ENCODE measurements at places on chromosomes 1 and 21.

DNA sequence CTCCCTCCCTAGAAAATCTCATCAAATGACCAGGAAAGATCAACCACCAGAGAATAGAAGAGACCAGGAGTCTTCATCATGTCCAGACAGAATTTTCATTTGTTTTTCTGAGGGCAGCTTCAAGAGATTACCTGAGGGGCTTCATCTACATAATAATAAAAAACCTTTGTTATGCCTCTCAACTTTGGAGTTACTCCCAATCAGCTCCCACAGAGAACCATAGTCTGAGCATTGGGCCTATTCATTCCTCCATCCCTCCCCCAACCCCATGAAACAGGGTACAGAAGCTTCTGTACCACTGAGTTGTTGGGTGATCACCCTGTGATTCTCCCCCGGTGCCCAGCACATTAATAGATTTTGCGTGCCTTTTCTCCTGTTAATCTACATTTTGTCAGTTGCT lies 53.3 kb upstream of the PRRC2C start:
- no peak for ATAC-seq

GRCh38 chr1:9127395-9128165 lies 1.3 kb downstream of the GPR157 start:
- no peak for ATAC-seq

- no peak for ATAC-seq
These were observed 27.1 kb downstream of the LGR6 start for GRCh38 chr1:202220733-202221132.

GRCh38 chr1:99970713-99971255 lies 988 bp downstream of the SLC35A3 start:
- ATAC-seq: no peak

DNA sequence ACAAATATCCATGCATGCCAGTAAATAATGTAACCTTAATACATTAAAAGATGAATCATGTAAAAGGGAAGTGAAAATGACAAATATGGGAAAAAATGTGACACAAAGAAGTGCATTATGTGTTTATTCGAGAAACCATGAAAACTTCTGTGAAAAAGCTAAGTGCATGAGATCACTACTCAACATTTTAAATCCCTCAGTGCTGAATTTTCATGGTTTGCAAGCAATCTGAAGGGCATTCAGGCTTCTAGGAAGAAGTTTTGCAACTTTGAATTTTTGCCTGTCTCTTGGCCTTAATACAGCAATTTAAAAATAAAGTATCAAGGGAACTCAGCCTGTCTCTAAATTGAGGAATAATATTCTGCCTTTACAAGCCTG lies 78.2 kb downstream of the MAP3K7CL start:
- peak; percentile 75 for ATAC-seq

- no peak for ATAC-seq
These were observed 78.3 kb downstream of the NCAM2 start for GRCh38 chr21:21076491-21076890.

GRCh38 chr1:116574581-116575291 lies 3.9 kb upstream of the CD58 start:
- ATAC-seq: peak; percentile 14

DNA sequence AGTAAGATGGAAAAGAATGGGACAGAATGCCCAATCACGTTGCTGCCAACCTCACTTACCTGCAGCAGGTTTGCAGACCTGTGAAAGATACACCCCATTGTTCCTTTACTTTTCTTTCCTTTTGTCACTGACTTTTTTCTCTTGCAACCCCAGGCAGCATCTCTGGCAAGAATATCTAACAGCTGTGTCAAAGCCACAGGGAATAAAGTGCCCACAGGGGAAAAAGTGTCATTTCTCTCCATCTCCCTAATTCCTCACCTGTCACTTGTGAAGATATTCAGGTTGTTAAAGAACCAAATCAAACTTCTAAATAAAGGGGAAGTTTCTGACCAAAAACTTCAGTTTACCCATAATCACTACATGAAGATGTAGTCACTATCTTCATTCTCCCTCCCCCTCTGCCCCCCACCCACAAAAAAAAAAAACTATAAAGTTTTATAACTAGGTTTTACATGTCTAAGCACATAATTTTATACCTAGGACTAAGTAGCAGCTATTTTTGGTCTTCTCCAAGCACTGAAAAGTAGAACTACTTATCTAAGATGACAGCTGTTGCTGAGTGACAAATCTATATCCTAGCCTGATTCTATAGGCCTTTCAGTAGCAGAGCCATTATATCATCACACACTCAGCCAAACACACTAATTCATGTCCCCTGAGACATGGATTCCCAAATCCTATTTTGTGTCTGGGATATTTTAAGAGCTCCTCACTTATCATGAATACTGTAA lies 54.9 kb downstream of the TBX15 start:
- no peak for ATAC-seq

- peak; percentile 95 for ATAC-seq
These were observed 66.5 kb downstream of the SH3BGR start for GRCh38 chr21:39518055-39518846.

DNA sequence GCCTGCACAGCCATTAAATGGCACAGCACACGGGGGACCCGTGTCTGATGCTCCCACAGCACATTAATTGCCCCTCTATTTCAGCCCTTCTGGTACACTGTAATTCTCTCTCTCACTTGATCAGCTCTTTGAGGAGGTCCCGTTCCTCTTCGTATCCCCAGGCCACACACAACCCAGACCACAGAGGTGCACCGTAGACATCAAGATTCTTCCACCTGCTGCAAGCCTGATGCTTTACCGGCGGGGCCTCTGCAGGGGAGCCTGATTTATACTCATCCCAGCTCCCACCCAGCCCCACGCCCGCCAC lies 759 bp downstream of the SMYD3 start:
- peak; percentile 42 for ATAC-seq

DNA sequence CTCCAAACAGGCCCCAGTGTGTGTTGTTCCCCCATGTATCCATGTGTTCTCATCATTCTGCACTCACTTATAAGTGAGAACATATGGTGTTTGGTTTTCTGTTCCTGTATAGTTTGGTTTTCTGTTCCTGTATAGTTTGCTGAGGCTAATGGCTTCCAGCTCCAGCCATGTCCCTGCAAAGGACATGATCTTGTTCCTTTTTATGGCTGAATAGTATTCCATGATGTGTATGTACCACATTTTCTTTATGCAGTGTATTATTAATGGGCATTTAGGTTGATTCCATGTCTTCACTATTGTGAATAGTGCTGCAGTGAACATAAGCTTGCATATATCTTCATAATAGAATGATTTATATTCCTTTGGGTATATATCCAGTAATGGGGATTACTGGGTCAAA lies 111.8 kb downstream of the MAN1A2 start:
- no peak for ATAC-seq

- ATAC-seq: no peak
These were observed 31.3 kb downstream of the STUM start for GRCh38 chr1:226579781-226580323.

GRCh38 chr1:71967670-71968069 lies 314.7 kb downstream of the NEGR1 start:
- ATAC-seq: no peak

DNA sequence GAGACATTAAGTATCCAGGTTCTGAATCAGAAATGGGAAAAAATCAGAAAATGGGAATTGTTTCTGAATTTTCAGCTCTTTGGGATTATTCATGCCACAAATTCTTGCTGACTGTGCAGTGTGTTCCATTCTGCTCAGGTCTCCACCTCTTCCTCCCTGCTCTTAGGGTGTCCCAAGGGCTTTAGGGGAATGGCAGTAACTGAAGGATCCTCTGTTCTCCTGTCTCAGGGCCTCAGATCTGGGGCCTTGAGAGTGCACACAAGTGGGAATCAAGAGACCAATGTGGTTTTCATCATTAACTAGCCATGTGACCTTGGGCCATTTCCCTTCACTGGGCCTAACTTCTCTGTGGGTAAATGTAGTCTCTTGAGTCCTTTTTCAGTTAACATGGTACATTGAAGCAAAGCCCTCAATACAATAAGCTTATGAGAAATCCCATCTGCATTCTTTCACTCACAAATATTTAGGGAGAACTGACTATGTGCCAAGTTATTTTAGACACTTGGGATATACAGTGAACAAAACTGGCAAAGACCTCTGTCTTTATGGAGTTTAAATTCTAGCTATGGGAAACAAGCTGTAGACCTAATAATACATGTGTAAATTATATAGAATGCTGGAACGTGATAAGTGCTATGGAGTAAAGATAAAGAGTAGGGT lies 75.7 kb upstream of the SPATA6 start:
- ATAC-seq: no peak

DNA sequence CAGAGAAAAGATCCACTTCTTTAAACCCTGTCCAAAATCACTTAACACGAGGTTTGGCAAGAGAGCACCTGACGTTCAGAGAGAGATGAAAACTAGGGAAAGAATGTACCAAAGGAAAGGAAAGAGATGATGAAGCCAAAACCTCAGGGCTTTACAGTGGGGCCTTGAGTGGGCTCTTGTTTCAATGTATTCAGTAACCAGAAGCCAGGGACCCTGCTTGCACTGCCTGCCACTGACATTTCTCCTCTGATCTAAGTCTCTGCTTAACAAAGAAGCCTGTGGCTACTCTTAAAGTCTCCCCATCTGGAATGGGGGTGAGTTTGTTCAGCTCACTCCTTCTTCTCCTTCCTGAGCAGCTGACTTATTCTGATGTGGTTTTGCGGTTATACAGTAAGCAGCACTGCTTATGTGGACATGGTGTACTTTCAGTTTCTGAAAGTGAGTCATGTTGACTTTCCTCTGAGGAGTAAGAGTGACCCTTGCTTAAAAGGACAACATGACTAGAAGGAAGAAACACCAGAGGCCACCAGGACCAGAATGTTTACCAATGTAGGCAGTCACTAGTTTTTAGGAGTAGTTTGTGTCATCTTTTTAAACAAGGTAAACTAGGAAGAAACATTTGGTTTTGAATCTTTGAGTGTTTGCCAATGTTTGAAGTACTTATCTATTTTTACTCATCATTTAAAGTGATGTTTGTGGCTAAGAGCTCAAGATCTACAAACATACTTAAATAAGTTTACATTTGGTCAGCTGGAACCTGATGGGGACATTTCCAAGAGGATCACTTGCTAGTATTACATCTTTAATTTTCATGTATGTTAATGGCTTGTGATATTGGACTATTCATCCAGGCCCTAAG lies 87.4 kb downstream of the FASLG start:
- ATAC-seq: peak; percentile 94

DNA sequence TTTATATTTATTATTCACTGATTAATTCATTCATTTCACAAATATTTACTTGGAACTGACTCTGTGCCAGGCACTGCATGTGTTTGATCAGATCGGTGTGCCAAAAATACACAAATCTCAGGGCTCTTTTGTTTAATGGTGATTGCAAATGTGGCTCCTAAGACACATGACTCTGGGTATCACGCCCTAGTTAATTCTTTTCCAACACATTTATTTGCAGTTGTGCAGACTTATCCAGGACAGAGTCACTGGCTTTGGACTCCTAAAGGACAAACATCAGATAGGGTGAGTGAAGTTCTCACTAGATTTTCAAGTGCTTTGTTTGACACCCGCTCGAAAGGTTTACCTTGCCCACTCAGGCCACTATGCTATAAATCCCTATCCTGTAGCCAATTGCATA lies 335.5 kb downstream of the BARHL2 start:
- no peak for ATAC-seq

GRCh38 chr1:155989242-155990004 lies 11.1 kb upstream of the ARHGEF2 start:
- peak; percentile 97 for ATAC-seq

- ATAC-seq: no peak
These were observed 7.3 kb downstream of the GMEB1 start for GRCh38 chr1:28675924-28676257.

- ATAC-seq: no peak
These were observed 18.6 kb downstream of the CD247 start for GRCh38 chr1:167499664-167500101.

- no peak for ATAC-seq
These were observed 16.6 kb upstream of the TBX15 start for GRCh38 chr1:119004781-119005180.

DNA sequence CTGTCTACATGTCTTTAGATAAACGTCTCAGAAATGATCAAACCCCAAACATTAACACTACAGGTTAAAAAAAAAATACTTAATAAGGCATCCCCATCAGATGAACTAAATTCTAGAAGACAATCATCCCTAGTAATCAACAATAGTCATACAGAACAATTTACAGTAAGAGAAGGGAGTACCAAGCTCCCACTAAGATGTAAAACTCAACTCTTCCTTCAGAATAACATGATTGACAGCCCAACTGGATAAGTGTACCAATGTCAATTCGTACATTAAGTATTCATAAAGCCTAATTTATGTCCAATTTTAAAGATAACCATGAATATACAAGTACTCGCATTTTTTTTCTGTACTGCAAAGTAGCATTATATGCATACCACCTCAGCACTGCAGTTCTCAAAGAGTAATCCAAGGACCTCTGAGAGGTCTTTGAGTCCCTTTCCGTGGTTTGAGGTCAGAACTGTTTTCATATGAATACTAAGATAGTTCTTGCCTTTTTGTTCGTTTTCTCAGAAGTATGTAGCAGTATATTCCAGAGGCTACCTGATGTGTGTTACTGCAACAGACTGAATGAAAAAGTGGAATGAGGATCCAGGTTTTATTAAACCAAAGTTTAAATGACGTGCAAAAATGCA lies 6.6 kb downstream of the SCAF4 start:
- ATAC-seq: no peak

DNA sequence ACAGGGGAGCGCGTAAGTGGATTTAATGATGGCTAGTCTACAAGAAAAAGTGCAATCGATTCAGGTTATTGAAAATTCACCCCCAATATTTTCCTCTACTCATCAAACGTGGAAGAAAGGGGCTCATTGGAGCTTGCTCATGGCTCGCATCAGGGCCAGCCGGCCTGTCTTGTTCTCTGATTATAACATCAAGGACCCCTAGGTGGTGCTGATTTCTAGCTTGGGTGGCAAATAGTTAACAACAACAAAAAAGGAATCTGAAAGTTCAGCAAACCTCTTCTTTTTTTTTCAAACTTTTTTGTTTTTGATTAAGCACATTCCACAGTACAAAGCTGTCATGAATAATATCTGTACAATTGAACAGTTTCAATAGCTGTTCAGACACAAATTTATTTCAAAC lies 35.8 kb upstream of the SOD1 start:
- ATAC-seq: peak; percentile 70

- no peak for ATAC-seq
These were observed 1.6 kb upstream of the ARTN start for GRCh38 chr1:43931711-43932660.

- no peak for ATAC-seq
These were observed 51.5 kb downstream of the GLIS1 start for GRCh38 chr1:53687426-53687825.

GRCh38 chr1:8947127-8947691 lies 1.5 kb downstream of the CA6 start:
- no peak for ATAC-seq

GRCh38 chr1:150895618-150896017 lies 8.7 kb downstream of the CTXND2 start:
- peak; percentile 97 for ATAC-seq

DNA sequence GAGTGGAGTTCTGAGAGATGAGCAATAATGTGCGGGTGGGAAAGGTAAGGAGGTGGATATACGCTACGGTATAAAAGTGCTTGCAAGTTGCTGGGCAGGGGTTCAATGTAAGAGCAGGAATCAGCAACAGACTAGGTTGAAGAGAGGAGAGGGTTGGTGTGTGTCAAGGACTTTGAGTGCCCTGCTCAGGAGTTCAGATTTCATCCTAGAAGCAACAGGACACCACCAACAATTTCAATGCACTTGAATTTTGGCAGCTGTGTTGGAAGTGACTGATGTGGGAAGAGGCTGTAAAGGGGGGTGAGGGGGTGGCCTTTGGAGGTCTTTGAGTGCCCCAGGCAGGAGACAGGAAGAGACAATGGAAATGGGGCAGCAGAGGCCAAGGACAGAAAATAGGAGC lies 57.3 kb downstream of the RHOU start:
- no peak for ATAC-seq

- ATAC-seq: no peak
These were observed 93.7 kb downstream of the WDR3 start for GRCh38 chr1:118023199-118023598.
